ENCODE measurements at places on chromosomes 6 and 20.
A peak's percentile ranks its signal among the peaks of the same experiment; 100 is the strongest.

GRCh38 chr6:5520796-5521195, 259.5 kb downstream of the FARS2 start:
- DNase-seq: no peak

- DNase-seq: no peak
Observed at GRCh38 chr6:55925292-55925691, 49.9 kb upstream of the BMP5 start.

- no peak for DNase-seq
Observed at GRCh38 chr6:29992807-29993206, 50.5 kb downstream of the HLA-A start.

DNA sequence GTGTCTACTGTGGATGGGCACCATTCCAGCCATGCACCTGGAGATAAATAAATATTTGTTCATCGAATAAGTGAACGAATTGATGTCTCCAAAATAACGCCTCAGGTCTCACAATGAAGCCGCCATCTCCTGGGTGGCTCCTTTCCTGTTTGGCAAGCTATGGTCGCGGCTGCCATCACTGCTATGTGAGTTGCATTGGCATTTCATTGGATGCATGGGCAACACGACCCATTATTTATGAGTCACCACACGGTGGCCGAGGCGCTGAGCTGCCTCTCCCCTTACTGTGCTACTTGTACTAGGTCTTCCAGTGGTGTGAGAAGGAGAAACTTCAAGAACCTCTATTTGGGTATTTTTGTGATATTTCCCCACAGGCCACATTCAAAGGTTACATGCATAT, 21.3 kb upstream of the PDE10A start:
- DNase-seq: peak; percentile 48

DNA sequence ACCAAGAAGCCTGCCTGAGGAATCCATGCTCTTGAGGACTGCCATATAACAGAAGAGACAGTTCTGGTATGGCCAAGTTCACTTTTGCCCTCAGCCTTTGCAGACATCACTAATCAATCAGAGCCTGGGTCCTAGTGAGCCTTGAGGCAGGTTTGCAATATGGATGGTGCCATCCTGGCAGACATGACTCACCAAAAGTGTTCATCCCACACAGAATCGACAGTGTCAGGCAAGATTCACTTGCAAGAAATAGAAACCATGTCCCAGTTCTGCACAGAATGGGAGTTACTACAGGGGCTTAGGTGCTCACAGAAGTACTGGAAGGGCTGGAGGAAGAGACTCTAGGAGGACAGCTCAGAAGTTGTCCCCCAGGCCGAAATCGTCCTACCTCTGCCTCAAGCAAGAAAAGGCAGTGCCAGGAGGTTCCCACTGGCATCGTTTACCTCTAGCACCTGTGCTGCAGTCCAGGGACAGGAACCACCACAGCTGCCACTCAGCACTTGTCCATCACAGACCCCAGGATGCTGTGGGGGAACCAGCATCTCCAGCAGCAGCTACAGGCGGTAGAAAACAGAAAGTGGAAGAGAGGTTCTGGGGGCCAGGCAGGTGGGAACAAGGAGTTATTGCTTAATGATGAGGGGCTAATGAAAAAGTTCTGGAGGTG, 42.6 kb upstream of the PHACTR3 start:
- no peak for DNase-seq

DNA sequence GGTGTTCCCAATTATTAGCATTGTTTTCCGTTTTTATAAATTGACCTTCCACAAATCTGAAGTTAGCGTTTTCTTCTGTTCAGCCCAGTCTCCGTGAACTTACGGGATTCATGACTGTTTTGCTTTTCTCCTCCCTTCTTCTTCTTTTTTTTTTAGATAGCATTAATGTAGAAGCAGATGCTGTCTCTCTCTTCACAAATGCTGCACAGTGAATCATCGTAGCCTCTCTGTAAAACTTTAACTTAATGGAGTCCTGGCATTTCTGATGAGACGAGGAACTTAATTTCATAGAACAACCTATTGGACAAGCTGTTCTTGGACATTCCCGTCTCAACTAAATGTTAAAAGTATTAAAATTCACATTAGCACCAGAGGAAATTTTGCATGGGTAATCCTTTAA, 138.0 kb upstream of the EEF1E1 start:
- DNase-seq: no peak

GRCh38 chr6:43506667-43507471, 3.3 kb downstream of the LRRC73 start:
- DNase-seq: peak; percentile 65

DNA sequence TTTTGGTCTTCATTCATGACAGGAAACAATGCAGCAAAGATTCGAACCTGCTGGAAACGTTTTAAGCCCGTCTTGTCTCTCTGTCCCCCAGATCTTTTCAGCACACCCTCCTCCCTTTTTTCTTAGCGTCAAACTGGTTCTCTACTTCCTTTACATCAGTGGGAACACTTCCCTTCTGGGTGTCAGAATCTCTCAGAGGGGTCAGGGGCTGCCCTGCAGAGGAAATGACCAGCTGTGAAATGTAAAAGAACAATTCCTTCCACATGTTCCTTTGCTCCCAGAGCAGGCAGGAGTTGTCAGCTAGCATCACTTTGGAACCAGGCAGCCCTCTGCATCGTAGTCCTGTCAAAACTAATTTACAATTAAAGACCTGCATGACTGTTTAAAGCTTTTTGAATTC, 619.0 kb downstream of the TFAP2A start:
- DNase-seq: no peak

DNA sequence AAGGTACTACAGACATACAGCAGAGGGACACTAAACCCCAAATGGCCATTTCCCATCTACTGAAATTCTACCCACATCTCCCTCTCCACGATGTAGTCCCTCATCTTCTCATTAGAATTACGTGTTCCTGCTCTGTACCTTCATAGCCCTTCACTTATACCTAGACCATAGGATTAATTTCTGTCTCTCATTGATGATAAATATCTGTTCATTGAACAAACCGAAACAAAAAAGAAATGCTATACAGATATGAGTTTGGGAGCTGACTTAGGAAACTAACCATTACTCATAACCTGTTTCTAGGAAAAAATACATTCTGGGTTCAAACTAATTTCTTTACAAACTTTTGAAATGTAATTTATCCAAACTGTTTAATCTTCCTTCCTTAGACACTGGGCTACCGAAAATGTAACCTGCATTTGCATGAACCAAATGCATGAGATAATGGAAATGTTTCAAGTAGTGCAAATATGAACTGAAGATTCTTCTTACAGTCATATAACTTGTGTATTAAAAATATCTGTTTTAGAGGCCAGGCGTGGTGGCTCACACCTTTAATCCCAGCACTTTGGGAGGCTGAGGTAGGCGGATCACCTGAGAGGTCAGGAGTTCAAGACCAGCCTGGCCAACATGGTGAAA, 85.3 kb downstream of the GJA10 start:
- DNase-seq: no peak

DNA sequence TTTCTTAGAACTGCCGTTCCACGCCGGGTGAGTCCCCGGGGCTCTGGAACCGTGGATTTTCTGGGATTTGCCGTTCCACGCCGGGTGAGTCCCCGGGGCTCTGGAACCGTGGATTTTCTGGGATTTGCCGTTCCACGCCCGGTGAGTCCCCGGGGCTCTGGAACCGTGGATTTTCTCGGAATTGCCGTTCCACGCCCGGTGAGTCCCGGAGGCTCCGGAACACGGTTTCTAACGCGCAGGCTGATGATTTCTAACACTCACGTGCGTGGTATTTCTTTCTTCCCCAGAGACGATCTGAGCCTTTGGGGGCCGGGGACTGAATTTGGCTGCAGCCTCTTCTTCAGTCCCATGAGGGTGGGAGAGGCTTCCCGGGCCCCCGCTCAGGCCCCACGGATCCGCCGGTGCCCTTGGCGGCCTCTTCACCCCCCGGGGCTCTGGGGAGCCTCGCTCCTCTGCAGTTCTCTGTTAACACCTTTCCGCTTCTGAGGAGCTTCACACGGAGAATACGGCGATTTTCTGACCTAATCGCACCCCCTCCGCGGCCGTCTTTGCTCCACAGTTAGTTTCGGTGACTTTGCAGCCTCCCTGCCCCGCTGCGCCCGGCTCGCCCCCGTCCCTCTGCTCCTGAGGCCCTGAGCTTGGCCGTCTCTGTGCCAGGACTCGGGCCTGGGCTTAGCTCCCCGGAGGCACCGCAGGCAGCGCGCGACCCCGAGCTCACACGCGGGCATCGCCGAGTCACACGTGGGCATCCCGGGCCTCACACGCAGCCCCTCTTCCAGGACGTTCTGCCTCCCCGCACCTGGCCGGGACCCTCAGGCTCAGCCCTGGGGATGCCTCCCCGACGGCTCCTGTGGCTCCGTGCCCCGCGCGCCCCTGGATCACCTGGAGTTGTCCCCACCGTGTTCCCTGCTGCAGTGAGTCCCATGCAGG, 7.2 kb upstream of the KIF25 start:
- DNase-seq: no peak

GRCh38 chr20:60052322-60052721, 94.1 kb downstream of the CDH26 start:
- DNase-seq: no peak

- DNase-seq: no peak
Observed at GRCh38 chr6:158009935-158010585, 28.4 kb downstream of the SYNJ2 start.

- DNase-seq: no peak
Observed at GRCh38 chr6:170165471-170166117, 125.3 kb downstream of the DLL1 start.

Data from NCI-H1105 treated with DMSO at 0.1 percent for 48 hours (cell line).